ENCODE measurements at places on chromosomes 7 and 10.

GRCh38 chr7:99001482-99002147 is 123.3 kb downstream of the TRRAP start:
- DNase-seq, result no peak

DNA sequence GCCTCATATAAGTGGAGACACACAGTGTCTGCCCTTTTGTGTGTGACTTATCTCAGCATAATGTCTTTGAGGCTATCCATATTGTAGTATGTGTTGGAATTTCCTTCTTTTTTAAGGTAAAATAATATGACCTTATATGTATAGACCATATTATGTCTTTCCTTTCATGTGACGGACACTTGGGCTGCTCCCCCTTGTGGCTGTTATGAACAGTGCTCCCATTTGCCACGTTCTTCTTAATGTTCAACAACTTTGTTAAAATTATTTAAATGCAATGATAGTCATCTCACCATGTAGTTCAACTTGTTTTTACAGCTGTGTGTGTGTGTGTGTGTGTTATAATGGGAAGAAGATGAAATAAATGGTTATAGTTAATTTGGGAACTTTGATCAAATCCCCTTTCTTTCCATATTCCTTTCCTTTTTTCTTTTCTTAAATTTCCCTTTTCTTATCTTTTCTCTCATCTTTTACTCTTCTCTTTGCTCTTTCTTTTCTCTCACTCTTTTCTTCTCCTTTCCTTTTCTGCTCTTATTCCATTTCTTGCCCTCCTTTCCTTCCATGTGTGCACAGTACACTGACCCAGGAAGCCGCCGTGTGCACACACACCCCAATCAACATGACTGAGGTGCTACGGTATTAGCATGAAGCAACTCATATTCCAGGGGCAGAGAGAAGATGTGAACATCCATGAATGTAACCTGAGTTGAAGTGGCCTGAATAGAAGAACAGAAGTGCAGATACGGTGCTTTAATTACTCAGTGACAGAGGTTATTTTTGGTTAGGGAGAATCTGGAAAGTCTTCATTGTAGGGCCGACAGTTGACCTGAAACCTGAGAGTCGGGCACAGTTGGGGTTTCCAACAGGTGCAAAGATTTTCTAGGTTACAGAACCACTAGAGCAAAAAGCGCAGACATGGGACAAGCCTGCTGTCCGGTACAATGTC is 596.6 kb downstream of the SDK1 start:
- DNase-seq, result peak; percentile 9

GRCh38 chr7:103630318-103630717 is 184.3 kb upstream of the SLC26A5 start:
- peak; percentile 1 for DNase-seq

DNA sequence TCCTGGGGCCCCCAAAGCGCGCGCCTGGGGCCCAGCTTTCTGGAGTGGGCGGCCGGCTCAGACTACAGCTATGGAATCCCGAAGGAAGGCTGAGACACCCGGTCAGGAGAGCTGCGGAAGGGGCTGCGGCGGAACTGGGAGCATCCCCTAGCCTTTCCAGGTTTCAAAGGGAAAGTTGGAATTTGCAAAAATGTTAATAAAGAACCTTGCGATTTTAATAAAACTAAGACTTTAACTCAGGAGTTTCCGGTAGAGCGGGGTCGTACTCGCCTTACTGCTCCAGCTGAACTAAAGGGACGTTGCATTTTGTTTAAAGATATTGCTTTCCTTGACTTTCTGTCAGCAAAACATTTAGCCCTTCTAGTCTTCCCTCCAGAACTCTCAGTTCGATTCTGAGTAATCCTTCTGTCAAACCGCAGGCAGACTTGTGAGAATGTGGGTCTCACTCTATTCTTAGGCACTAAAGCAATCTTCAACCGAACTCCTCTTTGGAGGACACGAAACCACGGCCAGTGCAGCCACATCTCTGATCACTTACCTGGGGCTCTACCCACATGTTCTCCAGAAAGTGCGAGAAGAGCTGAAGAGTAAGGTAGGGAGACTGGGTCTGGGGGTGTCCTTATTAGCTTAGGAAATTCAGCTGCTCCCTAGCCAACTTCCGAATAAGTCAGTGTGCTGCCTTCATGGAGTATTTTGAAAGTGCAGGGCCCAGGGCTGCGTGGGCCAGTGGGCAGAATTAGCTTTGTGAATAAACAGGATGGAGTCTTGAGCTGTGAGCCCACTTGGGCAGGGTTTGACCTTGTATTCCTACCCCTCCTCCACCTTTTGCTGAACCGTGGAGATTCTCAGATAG is 1.9 kb downstream of the CYP26A1 start:
- DNase-seq, result no peak

DNA sequence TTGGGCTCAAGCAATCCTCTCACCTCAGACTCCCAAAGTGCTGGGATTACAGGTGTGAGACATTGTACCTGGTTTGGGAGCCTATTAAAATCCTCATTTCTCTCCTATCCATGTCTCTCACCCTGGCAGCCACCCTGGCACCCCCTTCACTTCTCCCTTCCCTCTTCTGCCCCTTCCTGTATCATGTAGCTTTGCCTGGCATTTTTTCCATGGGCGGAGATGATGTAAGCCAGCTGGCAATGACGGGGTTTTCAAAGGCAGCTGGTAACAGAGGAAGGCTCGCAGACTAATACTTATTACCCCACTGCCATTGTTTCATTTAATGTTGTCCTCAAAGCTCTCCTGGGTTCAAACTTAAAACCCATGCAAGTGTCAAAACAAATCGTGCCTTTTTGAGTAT is 61.9 kb downstream of the RGS10 start:
- peak; percentile 70 for DNase-seq

- no peak for DNase-seq
These were observed 670.1 kb downstream of the REEP3 start for GRCh38 chr10:64191286-64191685.

DNA sequence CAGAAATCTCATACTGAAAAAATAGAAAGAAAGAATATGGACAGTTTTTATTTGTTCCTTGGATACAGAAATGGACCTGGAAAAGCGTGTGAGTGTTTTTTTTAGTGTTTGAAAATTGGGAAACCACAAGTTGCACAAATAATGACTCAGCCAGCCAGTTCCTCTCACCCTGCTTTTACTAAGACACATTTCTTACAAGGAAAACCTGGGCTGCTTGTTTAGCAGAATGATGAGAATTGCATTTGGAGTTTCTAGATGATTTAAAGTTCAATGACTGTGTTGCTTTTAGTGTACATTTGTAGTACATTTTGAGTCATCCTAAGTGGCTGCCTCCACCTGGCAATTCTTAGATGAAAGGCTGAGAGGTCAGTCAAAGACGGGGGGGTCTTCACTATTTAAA is 218.7 kb downstream of the ABCA13 start:
- peak; percentile 10 for DNase-seq

DNA sequence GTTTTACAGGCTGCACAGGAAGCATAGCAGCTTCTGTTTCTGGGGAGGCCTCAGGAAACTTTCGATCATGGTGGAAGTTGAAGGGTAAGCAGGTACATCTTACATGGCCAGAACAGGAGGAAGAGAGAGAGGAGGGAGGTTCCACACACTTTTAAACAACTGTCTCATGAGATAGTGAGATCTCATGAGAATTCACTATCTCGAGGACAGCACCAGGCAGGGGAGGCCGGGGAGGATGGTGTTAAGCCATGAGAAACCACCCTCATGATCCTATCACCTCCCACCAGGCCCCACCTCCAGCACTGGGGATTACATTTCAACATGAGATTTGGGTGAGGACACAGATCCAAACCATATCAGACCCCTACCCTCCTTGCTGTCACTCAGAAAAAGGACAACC is 23.7 kb downstream of the ZNF503 start:
- no peak for DNase-seq

- DNase-seq, result no peak
These were observed 136.9 kb upstream of the CDK6 start for GRCh38 chr7:92973293-92973731.

DNA sequence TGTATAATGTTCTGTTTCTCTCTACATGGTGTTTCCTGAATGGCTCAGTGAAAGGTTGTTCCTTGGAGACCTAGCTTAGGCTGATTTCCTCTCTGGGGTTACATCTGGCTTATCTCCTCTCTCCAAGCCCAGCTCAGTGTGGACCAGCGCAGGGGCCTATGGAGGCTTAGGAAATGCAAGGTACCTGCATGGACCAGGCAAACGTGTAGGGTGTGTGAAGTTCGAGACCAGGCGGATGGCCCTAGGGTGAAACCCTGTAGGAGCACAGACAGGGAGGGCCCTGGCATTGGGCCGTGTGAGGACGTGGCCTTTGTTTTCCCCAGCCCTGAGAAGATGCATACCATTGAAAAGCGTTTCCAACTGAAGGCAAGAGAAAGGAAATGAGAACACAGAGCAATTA is 59.0 kb downstream of the DOCK1 start:
- no peak for DNase-seq

Data from MG63 (cell line).